ENCODE measurements at places on chromosomes 11 and 22. TPM values are rescaled to one million over a fixed set of nuclear protein-coding genes. Genes with fewer than 3 reads are reported as not detected.

SLC22A25 gene
- total RNA-seq: not detected

GAL3ST3 gene
- not detected for total RNA-seq

OR2AG2 gene
- total RNA-seq: under 0.01 TPM

JHY gene
- total RNA-seq: 1.5 TPM

DSCAML1 gene
- not detected for total RNA-seq

GSTT2B gene
- total RNA-seq: 3.0 TPM

PHOX2A gene
- not detected for total RNA-seq

KCTD14 gene
- total RNA-seq: 6.0 TPM

TTLL1 gene
- 7.7 TPM for total RNA-seq

TMEM151A gene
- not detected for total RNA-seq

OR51B6 gene
- total RNA-seq: not detected

SYCE3 gene
- total RNA-seq: not detected

SPON1 gene
- total RNA-seq: 4.6 TPM

ANO9 gene
- total RNA-seq: 7.7 TPM

TRIOBP gene
- 49.0 TPM for total RNA-seq

CCDC73 gene
- not detected for total RNA-seq

LYVE1 gene
- not detected for total RNA-seq

PIH1D2 gene
- total RNA-seq: 0.72 TPM

HDHD5 gene
- 56.5 TPM for total RNA-seq

GVQW3 gene
- total RNA-seq: 0.43 TPM

ZNF280A gene
- total RNA-seq: not detected

GSTT2 gene
- total RNA-seq: not detected

OR52M1 gene
- total RNA-seq: not detected

LRRN4CL gene
- under 0.01 TPM for total RNA-seq

GAB4 gene
- total RNA-seq: not detected

FAT3 gene
- total RNA-seq: 1.9 TPM

C22orf23 gene
- not detected for total RNA-seq

APOL3 gene
- 2.9 TPM for total RNA-seq

Data from tracheal epithelial cell (primary cell).